Fibroblast of pulmonary artery (primary cell): ENCODE measurements at places on chromosomes 16 and 17.

DNA sequence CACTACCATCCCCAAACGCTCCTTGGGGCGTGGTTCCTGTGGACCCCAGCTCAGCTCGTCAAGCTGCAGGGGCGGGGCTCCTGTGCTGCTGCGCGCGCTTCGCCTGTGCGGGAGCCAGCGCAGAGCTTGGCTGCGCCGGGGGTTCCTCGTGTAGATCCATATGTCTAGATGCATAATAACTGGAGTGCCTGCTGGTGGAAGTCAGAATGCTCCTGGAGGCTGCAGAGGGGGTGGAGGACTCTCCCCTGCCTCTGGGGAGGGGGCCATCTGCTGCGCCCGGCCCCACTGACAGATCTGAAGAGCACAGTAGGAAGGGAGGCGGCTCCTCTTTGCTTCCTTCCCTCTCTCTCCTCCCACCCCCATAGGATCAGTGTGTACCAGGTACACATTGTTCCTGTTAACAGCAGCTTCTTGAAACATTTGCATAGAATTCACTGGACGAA is 4.6 kb downstream of the RASD1 start:
- DNase-seq, result no peak

DNA sequence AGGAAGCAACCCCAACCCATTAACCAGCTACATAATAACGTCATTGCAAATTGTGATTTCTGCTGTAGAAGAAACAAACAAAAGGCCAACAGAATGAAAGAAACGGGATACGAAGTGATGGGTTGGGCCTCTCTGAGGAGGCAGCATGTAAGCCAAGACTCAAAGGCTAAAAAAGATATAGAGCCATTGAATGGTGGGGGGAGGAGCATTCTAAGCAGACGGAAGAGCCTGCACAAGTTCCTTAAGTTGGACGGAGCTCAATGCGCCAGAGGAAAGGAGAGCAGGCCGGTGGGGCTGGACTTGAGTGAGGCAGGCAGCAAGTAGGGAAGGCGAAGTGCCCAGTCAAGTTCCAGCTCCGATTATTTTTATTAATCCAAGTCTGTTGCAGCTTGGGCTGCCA is 160.3 kb downstream of the SHISA9 start:
- no peak for DNase-seq

DNA sequence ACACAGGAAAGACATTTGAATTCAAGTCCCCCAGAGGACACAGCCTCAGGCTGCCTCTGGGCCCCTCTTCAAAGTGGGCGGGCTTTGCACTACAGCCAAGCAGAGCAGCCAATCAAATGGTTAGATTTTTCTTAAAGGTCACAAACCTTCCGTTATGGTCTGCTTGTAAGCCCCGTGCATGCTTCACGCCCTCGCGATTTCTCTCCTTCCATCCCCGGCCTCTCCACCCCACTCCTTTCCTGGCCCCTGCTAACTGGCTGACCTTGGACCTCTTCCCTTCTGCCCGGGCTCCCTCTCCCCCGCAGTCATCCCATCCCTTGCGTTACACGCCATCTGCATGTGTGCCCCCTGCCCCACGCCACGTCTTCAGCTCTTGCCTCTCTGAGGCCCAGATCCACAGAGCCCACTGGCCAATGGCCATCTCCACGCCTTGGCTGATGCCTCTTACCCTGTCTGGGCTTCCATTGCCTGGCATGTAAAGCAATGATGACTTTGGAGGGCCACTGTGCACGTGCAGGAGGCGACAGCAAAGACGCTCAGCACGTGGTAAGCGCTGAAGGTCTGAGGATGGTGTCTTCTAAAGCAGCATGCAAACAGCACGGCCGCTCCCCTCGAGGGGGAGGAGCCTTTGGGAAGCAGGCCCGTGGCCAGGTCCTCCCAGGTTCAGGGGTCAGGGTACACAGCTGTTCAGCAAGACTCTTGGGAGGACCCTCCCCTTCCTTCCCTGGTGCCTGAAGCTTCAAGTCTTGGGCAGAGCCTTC is 86.8 kb downstream of the ZDHHC7 start:
- no peak for DNase-seq

GRCh38 chr16:50133214-50133613 is 19.9 kb upstream of the TENT4B start:
- DNase-seq, result no peak

DNA sequence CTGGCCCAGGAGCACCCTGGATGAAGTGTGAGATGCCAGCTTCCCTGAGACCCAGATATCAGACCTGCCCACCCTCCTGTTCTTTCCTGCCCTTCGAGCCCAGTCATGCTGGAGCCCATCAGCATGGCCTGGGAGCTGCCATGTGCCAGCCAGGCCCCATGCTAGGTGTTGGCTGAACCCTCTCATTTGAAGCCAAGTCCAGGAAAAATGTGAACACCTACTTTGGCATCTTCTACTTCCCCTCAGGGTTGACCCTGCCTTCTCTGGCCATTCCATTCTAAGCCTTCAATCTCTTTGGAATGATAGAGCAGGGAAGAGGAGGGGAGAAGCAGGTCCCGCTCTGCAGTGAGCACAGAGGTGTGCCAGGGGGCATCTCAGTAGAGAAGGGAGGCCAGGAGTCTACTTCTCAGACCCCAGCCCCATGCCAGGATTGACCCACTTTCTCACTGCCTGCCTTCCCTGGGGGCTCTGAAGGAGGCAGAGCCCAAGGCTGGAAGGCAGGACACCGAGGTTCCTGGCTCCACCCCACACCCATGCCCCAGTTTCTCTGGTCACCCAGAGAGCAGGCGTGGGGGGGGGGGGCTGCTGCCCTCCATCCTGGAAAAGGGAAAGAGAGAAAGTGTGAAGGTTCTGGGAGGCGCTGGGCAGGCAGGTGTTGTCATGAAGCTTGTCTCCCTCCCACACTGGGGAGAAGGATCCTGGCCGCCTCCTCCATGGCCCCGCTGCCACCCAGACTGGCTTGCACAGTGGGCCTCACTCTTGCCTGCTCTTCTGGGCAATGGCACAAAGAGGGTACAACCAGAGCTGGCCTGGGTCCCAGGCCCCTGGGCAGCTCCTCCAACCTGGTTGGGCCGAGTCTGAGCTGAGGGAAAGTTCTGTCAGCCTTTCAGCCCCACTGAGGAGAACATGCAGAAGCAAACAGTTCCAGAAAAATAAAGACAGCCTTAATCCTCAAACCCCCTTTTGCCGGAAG is 9.3 kb downstream of the HDAC5 start:
- DNase-seq, result no peak

DNA sequence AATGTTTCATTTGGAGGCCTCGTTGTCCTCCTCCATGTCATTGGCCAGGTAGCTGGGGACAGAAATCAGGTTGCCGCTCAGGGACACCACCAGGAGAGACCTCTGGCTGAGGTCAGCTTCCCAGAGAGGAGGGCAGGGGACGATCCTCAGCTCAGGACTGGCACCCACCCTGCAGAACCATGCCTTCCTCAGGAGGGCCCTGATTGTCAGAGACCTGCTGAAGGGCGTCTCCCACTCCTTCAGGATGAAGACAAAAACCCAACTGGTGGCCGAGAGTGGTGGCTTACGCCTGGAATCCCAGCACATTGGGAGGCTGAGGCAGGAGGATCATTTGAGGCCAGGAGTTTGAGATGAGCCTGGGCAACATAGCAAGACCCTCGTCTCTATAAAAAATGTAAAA is 19.5 kb downstream of the PRR11 start:
- no peak for DNase-seq
